ENCODE measurements at places on chromosomes 2 and 18.

GRCh38 chr2:133171393-133172004 lies 396.8 kb downstream of the NCKAP5 start:
- no peak for DNase-seq

DNA sequence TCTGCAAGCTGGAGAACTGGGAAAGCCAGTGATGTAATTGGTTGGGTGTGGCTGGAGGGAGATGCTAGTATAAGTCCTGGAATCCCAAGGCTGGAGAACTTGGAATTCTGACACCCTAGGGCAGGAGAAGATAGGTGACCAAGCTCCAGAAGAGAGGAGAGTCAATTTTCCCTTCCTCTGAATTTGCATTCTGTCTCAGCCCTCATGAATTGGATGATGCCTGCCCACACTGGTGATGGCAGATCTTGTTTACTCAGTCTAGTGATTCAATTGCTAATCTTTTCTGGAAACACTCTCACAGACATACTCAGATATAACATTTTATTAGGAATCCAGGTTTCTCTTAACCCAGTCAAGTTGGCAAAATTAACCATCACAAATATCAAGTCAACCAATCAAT lies 287.2 kb downstream of the RDH14 start:
- DNase-seq = no peak

- no peak for DNase-seq
Observed at GRCh38 chr2:205628422-205628821, 53.9 kb upstream of the NRP2 start.

- DNase-seq = no peak
Observed at GRCh38 chr2:32738939-32739338, 111.1 kb downstream of the TTC27 start.

DNA sequence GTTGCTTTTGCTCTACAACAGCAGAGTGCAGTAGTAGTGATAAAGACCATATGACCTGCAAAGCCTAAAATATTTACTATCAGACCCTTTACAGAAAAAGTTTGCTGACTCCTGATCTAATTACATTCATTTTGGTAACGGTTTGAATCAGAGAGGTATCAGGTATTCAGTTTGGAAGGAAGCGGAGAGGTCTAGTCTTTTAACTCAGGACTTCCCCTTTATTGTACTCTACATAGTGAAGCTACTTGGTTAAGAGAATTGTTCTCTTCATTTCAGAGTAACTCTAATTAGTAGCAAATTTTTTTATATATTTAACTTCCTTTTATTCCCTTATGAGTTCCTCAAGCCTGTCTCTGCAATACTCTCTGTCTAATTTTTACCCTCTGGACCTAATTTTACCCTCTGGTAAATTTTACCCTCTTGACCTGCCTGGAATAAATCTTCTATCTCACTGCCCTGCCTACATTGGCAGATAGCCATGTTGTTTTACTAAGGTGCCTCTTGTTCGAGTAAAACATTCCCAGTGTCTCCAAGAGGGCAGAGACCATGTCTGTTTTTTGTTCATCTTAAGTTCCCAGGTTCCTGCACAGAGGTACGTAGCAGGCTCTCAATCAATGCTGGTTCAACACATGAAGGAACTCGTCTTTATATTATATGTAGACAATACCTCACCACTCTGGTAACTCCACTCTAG lies 170.6 kb downstream of the DNAH6 start:
- DNase-seq = no peak

DNA sequence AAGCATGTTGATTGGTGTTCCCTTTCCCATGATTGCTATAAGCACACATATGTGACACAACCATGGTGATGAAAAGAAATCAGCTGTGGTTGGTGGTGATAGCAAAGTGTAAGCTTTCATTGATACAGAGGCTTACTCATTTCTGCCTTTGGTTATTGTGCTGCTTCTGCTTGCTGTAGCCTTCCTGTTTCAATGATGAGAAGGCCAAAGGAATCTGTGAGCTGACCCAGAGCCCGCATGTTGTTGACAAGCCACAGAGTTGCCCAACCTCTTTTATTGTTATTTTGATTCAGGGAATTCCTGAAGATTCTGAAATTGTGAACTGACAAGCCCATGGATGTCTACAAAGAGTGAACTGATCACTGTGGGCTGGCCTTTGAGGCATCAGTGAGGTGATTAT lies 164.4 kb downstream of the TMEFF2 start:
- DNase-seq = no peak

DNA sequence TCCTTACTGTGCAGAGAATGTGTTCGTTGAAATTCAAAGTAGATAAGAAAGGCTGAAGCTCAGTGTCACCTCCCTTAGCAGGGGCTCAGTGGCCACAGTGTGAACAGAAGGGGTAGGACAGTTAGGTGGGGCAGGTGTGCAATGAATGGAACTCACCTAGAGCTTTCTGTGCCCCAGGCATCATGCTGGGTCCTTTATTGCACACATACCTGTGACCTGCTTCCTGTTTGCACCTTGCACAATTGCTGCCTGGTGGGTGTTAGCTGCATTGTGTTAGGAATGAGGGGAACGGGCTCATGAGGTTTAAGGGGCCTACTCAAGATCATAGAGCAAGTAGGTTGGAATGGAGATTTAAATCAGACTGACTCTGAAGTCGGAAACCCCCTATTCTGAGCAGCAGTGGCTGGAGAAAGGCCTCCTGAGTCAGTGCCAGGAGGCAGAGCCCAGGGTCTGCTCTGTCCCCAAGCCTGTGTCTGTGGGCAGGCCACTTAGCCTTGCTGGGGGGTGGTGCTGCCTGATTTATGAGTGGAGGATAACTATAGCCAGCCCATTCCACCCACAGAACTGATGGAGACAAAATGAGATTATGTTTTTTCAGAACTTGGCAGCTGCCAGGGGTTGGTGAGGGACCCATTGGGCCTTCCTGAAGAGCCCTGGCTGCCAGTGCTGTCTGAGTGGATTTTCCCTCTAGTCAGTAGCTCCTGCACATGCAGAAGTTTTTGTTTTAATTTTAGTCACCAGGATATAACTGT lies 76.2 kb downstream of the NPAS2 start:
- no peak for DNase-seq

DNA sequence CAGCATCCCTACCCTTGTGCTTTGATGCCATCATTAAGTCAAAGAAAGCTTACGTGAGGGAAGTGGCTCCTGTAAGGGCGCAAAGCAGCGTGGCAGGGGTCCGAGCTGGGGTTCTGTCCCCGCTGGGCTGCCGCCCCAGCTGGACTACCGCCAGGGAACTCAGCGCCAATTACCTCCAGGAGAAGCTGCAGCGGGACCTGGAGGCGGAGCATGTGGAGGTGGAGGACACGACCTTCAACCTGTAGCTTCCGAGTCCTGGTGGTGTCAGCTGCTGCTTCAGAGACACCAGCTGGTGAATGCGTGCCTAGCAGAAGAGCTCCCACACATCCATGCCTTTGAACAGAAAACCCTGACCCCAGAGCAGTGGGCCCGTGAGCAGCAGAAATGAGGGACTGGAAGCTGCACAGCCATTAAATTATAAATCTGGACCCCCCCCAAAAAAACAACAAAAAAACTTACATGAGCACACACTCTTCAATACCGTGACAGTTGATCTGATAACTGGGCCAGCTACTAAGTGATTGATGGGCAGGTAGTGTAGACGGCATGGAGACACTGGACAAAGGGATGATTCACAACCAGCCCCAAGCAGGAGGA lies 20.1 kb upstream of the YES1 start:
- DNase-seq = no peak

DNA sequence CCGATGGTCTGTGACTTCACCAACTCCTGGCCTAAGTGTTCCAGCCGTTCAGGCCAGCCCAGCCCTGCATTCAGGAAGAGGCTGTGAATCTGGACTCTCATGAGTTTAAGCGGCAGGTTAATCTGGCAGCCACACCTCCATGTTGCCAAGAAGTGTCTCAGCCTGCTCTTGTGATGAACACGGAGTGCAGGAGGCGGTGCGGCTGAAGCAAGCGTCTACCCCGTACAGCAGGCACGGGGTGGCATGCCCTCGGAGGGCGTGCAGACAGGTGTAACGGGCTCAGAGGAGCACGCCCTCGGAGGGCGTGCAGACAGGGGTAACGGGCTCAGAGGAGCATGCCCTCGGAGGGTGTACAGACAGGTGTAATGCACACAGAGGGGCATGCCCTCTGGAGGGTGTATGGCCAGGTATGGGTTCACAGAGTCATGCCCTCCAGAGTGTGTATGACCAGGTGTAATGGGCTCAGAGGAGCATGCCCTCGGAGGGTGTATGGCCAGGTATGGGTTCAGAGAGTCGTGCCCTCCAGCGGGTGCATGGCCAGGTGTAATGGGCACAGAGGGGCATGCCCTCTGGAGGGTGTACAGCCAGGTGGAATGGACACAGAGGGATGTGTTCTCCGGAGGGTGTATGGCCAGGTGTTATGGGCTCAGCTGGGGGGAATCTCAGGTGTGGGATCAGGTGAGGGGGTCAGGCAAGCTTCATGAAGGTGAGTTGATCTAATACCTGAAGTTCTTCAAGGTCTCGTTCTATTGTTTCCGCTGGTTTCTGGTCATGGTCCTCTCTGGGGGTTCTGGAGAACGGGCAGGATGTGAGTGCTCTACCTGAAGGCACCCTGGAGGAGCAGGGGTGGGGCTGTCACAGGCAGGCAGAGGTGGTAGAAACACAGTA lies 22.6 kb downstream of the CROCC2 start:
- no peak for DNase-seq

GRCh38 chr2:170362871-170363631 lies 185.1 kb downstream of the MYO3B start:
- no peak for DNase-seq

DNA sequence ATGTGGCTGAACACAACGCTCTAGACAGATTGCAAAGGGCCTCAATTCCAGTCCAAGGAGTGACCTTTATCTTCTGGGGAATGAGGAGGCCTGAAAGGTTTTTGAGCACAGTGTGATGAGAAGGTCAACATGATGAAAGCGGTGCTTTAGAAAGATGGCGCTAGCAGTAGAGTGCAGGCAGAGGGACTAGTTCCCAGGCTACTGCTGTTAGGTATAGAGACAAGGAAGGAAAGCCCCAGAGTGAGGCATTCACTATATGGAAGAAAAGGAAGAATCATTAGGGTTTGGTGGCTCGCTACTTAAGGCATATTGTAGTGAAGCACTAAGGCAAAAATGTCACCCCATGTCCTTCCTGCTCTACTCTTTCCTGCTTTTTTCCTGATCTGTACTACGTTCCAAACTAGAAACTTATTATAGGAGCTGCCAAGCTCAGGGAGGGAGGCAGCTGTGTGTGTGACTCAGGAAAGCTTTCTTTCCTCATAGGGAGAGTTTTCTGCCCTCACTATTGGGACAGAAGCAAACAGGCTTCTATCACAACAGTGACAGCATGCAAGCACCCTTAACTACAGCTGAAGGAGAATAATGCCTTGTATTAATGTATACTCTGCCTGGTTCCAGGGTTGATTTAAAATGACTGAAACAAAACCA lies 160.8 kb upstream of the CAVIN2 start:
- DNase-seq = no peak

DNA sequence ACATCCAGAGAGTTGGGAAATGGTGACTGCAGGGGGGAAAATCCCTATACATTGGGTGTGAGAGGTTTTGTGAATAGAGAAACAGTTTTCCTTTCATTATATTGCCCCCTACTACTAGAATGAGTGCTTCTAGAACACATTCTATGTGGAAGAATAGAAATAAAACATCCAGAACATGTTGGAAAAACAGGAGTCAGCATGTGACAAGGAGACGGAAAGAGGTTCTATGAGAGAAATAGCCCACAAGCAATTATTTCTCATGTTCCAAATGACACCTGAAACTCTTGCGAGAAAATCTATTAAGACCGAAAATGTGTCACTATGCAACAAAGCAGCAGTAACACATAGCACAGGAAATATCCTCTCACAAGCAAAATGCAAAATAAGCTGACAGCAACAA lies 202.7 kb upstream of the SPOPL start:
- DNase-seq = no peak

- DNase-seq = no peak
Observed at GRCh38 chr2:217724471-217724870, 278.3 kb downstream of the TNS1 start.

DNA sequence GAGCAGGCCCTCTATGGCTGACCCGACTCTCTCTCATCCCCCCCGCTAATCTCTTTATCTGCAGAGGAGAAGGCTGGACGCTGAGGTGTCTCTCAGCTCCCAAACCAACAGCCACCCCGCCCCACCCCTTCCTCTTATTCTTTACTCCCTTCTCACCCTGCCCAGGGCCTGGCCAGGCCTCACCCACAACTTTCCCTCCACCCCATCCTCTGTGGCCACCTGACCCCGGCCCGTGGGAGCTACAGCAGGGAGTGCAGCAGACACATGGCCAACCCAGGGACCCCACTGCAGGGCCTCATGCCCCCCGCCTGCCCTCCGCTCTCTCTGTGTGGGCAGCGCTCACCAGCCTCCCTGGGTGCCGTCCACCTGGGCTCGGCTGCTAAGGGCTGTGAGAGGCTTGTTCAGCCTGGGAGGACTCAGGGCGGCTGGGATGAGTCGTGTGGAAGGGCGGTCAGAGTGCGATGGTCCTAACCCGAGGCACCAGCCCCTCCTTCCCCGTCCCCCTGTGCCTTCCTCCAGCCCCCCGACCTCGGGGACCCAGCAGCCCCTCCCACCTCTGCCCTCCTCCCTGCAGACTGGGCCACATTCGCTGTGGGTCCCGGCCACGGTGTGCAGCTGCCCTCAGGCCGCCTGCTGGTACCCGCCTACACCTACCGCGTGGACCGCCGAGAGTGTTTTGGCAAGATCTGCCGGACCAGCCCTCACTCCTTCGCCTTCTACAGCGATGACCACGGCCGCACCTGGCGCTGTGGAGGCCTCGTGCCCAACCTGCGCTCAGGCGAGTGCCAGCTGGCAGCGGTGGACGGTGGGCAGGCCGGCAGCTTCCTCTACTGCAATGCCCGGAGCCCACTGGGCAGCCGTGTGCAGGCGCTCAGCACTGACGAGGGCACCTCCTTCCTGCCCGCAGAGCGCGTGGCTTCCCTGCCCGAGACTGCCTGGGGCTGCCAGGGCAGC lies 6.8 kb downstream of the NEU4 start:
- DNase-seq = no peak

- no peak for DNase-seq
Observed at GRCh38 chr2:5230855-5231254, 461.3 kb upstream of the SOX11 start.

DNA sequence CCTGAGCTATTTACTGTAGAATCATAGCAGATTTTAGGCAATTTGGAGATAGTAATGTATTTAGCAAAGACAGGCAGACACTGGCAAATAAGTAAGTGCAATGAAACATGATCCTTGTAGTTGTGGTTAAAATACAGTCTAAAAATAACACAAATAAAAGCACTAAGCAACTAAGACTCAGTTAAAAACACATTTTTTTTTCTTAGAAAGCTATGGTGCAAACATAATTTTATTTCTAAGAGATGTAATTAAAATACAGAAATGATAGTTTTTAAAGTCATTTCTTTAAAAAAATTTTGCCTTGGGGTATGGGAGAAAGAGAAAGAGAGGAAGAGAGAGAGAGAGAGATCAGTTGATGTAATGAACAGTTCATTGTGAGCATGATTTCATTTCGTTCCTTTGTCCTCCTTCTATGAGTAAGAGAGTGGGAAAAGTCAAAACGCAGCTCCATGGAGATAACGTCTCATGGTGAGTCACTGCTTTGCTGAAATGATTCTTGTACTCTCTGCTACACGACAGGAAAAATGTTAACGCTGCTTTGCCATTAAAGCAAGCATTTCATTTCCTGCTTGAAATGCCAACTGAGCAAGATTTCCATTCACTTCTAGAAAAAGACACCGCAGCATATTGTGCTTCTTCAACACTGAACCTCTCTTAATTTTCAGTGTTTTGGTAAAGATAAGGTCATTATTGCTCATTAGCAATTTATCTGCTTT lies 61.3 kb upstream of the PGAP1 start:
- no peak for DNase-seq

GRCh38 chr2:19031642-19032041 lies 326.8 kb downstream of the OSR1 start:
- DNase-seq = no peak

GRCh38 chr2:201633661-201634249 lies 9.5 kb downstream of the TMEM237 start:
- no peak for DNase-seq

- no peak for DNase-seq
Observed at GRCh38 chr2:75528221-75528977, 32.3 kb downstream of the EVA1A start.
